Left forelimb (tissue), 1 donor: ENCODE measurements at places on chromosomes 5 and 9.

- DNase-seq = no peak
These were observed 71.8 kb downstream of the STX17 start for GRCh38 chr9:99978221-99978620.

- no peak for DNase-seq
These were observed 10.4 kb upstream of the CEP120 start for GRCh38 chr5:123433596-123433995.

- DNase-seq = no peak
These were observed 204.9 kb downstream of the FANCC start for GRCh38 chr9:95112436-95113280.

DNA sequence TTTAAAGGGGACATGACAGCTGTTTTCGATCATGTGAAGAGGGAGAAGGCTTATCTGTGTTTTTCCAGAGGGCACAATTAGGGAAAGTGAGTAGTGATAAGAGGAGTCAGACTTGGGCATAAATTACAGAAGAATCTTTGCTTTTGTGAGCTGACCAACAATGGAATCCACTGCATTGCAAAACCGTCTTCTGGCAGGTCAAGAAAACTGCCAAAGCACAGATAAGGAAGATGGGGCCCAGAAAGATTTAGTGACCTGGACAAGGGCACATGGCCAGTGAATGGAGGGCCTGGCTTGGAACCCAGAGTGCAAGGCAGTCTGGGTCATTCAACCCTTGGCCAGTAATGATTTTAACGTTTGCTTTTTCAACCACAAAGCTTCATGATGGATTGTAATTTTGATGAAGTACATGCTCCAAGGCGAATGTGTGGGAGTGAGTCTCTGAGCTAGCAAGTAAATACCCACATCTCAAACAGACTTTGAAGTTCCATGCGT lies 153.2 kb upstream of the MAST4 start:
- DNase-seq = no peak

DNA sequence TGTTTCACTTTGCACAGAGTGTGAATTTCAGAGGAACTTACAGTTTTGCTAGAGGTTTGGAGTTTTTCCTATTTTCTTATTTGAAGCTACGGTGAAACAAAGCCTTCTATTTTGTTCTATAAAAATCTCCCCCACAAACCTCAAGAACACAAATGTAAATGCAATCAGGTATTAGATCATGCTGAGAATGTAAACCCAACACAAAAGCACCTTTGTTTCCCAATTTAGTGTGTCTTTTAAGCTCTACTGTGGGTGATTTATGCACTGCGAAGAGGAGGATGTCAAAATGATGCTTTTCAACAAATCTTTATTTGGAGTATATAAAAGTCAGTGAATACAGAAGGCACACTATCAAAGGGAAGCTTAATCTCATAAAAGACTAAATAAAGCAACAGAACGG lies 4.3 kb upstream of the DRD1 start:
- DNase-seq = no peak

- no peak for DNase-seq
These were observed 47.9 kb downstream of the STK10 start for GRCh38 chr5:172140120-172140519.

DNA sequence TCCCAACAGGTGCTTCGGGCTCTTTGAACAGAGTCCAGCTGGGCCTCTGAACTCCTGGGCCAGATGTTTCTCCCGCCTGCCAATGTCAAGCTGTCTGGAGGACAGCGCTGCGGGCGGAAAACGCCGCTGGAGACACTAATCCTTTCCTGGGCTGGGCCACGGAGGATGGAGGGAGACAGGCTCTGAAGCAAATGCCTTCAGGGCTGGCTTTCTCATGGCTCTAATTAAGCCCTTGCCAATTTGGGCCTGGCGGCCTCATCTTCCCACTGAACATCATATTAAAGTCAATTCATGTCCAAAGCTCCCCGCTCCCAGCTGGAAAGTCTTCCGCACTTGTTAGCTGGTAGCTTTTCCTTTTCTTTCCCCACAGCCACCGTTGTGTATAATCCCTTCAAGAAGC lies 72.7 kb downstream of the NTNG2 start:
- DNase-seq = no peak

DNA sequence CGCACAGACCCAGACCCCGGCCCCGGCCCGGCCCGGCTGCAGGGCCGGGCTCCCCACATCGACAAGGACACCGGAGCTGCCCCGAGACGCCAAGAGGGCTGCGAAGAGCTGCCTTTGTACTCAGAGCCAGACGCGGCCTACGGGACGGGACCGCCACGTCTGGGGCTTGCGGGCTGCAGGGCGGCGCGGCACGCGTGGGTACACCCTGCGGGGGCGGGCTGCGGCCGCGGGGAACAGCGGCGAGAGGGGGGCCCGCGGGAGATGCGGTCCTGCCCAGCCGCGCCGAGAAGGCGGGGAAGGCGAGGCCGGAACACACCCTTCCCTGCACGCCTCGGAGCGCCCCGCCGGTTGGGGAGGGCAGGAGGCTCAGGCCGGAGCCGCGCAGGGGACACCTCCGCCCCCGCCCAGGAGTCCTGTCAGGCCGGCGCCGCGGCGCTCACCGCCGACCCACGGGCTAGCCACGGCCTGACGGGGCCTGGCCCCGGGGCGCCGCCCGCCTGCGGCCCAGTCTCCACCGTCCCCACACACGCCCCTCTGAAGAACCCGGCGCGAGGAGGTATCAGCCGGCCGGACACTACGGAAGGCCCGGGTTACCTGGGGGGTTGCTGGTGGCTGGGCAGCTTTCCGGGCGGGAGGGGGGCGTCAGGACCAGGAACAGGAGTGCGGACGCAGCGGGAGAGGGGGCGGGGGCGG lies 478 bp downstream of the RAB14 start:
- peak; percentile 72 for DNase-seq

DNA sequence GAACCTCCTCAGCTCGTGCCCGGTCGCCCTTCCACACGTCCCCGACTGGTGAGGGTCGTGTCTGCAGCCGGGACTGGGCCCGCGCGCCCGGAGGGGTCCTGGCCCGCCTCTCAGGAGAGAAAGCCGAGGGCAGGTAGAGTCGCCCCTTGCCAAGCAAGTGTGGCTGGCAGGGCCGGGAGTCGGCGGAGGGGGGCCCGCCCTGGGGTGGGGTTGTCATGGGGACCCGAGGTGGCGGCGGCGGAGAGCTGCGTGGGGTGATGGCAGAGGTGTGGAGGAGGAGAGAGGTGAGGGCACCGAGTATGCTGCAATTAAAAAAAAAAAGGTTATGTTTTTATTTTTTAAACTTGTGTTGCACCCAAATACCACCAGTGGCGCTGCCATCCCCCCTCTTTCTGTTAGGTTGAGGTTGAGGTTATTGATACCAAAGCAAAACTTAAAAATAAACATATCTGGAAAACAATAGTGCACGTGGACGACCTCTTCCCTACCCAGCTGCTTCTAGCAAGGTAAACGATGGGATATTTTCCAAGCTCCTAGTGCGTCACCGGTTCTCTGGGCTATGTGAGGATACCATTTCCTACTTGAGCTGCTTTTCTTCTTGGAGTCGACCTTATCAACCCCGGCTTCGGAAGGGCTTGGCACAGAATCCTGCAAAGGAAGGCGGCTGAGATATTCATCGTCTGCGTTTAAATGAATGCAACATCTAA lies 660 bp downstream of the SCAMP1 start:
- peak; percentile 73 for DNase-seq

GRCh38 chr9:113992994-113993393 lies 85.1 kb downstream of the AMBP start:
- DNase-seq = peak; percentile 42

- DNase-seq = no peak
These were observed 42.1 kb downstream of the OTULIN start for GRCh38 chr5:14706615-14707021.

- no peak for DNase-seq
These were observed 202.9 kb upstream of the PANK3 start for GRCh38 chr5:168781941-168782571.

DNA sequence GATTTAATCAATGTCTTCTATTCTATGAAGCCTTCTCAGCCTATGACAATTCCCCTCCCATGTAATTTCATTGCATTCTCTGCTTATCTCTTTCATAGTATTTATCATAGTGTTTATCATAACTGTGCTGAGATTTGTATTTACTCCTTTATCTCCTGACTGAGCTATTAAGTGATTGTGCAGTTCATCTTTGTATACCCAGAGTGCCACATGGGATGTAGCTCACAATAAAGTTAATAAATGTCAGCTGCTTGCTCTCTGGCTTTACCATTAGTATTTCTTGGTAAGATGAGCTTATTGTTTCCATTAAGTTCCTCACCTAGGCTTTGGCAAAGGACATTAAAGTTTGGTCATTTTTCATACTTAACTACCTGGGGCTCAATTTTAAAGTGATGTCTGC lies 275.1 kb upstream of the MPDZ start:
- no peak for DNase-seq

DNA sequence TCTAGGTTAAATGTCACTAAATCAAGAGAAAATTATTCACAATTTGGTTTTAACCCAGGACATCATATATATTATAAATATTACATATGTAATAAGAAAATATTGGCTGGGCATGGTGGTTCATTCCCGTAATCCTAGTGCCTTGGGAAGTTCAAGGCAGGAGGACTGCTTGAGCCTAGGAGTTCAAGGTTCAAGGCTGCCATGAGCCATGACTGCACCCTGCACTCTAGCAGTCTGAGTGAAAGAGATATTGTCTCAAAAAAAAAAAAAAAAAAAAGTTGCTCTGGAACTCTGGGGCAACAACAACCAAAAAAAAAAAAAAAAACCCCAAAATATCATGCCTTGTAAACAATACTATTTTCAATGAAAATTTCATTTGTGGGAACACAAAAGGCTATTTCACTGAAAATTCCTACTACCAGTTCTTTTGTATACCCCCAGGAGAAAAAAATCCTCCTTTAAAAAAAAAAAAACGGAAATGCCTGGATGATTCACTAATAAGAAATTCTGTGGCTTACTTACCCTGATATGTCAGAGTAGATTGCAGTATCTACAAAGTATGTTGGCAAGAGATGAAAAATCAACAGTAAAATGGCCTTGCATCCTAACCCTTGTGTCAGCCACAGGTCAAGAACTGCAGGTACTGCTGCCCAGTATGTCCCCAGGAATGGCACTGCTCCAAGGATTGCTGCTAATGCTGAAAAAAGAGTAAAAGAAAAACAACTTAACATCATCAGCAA lies 22.6 kb upstream of the CTNNAL1 start:
- DNase-seq = no peak

- no peak for DNase-seq
These were observed 28.2 kb downstream of the YIPF5 start for GRCh38 chr5:144142139-144142823.

DNA sequence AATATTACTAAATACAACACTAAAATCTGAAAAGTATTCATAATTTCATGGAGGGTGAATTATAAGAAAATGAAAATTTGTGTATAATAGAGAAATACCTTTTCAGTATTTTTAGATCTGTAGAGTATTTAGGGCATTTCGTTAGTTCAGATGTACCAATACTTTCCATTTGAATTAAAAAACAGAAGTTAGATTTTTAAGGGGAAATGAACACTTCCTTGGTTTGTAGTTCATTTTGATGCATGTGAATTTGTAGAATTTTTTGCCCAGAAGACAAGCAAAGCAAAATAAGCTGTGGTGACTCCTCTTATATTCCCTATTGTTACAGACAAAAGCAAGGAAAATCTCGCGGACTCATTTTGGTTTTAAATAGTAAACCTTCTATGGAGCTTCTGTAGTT lies 209.0 kb upstream of the RPS23 start:
- DNase-seq = no peak
